PC-9 (cell line): ENCODE measurements at places on chromosomes 5 and 9. TPM values are rescaled to one million over a fixed set of nuclear protein-coding genes. Genes with fewer than 3 reads are reported as not detected.

The F2RL2 gene
- total RNA-seq, result 1.5 and 3.5 TPM in 2 replicates

The MRPL50 gene
- 7.6 and 11.9 TPM in 2 replicates for total RNA-seq

The BTNL9 gene
- total RNA-seq, result not detected in 2 replicates

DNA sequence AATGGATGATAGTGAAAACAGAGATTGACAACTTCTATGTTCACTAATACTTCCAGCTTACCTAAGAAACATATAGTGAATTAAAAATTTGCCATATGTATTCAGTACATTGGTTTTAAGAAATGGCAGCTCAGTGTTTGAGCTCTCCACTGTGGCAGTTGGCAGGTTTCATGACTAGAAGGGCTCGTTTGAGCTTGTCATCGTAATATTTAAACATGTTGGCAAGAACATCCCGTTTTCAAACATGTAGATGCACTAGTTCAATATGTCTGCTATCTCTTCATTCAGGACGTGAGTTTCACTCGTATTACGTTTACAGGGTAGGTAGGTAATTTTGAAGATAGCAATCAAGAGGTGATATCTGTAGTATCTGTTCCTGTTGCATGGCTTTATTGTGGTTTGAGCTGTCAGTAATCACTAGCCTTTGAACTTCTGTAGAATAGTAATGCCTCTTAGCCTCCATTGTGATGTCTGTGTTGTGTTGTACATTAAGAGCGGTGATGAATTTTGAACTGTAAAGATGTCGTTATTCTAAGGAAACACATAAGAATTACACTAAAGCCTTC lies 74.8 kb downstream of the NLN start:
- no peak for DNase-seq

GRCh38 chr9:104921067-104921741 lies 6.8 kb downstream of the ABCA1 start:
- no peak for DNase-seq

DNA sequence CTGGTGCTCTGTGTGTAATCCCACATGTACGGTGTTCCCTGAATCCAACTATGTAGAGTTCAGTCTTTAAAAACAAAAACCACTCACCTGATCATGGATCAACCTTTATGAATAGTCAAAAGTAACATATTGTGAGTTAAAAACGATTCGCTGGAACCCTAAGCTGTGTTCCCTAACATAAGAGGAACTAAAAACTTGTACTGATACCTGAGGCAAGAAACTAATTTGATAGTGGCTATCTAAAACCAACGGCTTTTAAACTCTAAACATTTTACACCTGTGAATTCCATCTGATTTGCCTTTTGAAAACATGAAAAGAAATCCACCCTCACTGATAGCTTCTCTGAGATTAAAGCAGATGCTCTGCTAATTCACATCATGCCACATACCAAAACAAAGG lies 101.5 kb downstream of the DEPDC1B start:
- DNase-seq, result no peak

- no peak for DNase-seq
Observed at GRCh38 chr9:37197158-37198038, 77.0 kb downstream of the ZCCHC7 start.

DNA sequence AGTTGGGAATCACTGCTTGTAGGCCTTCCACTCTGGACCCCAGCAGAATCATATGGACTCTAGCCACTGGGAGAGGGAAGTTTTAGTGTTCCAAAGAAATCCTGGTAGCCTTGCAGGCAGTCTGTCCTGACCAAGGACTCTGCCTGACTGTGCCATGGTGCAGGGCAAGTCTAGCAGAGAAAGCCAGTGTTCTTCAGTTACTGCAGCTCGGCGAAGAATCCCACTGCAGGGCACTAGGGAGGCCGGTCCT lies 20.3 kb upstream of the MATR3 start:
- no peak for DNase-seq

GRCh38 chr5:159386028-159386711 lies 55.9 kb upstream of the IL12B start:
- DNase-seq, result no peak

DNA sequence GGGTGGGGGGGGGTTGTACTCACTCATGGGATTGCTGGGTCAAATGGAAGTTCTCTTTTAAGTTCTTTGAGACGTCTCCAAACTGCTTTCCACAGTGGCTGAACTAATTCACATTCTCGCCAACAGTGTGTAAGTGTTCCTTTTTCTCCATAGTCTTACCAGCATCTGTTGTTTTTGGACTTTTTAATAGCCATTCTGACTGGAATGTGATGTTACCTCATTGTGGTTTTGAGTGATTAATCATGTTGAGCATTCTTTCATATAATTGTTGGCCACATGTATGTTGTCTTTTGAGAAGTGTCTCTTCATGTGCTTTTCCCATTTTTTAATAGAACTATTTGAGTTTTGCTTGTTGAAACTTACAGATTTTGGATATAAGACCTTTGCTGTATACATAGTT lies 94.9 kb upstream of the PLPPR1 start:
- DNase-seq, result no peak

DNA sequence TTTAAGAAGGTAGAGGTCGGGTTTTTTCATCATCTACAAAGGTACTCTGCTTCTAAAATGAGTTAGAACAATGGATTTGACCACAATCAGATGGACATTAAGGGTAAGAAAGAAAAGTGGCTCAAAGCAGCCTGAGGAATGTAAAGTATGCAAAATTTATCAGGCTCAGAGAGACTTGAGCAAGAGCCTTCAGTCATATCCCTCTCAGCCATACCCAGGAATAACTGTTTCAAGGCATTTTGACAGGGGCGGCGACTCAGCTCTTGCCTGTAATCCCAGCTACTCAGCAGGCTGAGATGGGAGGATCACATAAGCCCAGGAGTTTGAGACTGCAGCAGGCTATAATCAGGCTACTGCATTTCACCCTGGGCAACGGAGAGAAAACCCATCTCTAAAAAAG lies 38.8 kb upstream of the ANXA2R start:
- peak; percentile 52 for DNase-seq
